Activated T-cell treated with anti-CD3 and anti-CD28 coated beads for 48 hours (primary cell): ENCODE measurements at places on chromosomes 13 and 19.

GRCh38 chr13:90307136-90307535 is 1040.4 kb upstream of the MIR17HG start:
- DNase-seq, result no peak

GRCh38 chr13:99357131-99357596 is 50.0 kb upstream of the GPR183 start:
- no peak for DNase-seq

- no peak for DNase-seq
Observed at GRCh38 chr13:76014406-76015318, 378.5 kb downstream of the LMO7 start.

DNA sequence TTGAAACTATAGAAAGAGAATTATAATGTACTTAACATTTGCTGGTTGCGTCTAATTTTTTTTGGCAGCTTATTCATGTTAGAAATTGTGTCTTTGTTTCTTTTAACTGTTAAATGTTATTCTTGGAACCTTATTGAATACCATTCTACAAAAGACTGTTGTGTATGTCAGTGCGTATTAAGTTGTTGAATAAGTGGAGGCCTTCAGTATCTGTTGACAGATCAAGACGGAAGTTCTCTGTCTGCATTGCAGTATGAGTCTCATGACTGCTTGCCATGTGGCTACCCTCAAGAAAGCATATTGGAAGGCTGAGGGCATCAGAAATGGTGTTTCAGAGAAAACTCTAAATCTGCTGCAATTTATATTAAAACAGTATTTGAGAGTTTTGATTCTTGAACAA is 8.5 kb downstream of the UBA2 start:
- no peak for DNase-seq

GRCh38 chr19:2731181-2731995 is 8.4 kb downstream of the SLC39A3 start:
- no peak for DNase-seq

GRCh38 chr19:4298810-4299550 is 3.2 kb downstream of the TMIGD2 start:
- no peak for DNase-seq

DNA sequence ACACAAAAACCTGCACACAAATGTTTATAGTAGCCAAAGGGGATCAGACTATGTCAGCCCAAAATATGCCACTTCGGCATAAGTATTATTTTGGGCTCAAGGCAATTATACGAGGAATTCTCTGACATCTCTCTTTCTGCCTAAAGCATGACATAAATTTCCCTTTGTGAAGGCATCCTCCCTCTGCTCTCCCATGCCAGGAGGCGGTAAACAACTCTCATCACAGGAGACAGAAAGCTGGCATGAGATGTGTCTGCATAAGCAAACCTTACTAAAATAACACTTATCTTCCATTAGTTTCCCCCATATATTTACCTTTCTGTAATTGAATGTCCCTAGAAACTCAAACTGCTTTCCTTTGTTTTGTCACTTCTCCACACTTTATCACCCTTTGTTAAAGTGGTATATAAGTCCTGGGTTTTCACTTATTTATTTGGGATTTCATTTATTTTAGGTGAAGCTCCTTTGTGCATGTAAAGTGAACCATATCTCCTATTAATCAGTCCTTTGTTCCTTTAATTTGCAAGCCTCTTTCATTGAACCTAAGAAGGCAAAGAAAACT is 68.3 kb downstream of the LACC1 start:
- DNase-seq, result no peak

DNA sequence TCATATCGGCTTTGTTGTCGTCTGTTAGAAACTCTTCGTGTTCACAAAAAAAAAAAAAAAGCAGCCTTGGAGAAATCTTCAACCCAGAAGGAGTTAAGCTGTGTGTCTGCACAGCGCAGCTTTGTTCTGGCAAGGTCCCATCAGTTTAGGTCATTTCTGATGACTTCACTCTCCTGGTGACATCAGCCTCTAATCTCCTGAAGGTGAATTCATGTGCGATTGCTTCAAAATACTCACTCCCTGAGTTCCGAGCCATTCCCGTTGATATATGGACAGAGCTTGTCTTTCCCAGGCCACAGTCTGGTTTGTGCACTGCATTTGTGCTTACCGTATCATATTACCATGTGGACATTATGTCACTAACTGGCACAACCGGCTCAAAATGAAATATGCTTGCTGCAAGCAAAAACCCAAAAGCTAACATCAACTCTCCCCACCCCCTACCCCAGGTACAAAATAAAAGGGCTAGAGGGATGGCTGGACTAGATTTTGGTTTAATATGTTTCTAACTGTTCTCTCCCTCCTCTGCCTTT is 342.4 kb downstream of the KCNRG start:
- DNase-seq, result no peak

DNA sequence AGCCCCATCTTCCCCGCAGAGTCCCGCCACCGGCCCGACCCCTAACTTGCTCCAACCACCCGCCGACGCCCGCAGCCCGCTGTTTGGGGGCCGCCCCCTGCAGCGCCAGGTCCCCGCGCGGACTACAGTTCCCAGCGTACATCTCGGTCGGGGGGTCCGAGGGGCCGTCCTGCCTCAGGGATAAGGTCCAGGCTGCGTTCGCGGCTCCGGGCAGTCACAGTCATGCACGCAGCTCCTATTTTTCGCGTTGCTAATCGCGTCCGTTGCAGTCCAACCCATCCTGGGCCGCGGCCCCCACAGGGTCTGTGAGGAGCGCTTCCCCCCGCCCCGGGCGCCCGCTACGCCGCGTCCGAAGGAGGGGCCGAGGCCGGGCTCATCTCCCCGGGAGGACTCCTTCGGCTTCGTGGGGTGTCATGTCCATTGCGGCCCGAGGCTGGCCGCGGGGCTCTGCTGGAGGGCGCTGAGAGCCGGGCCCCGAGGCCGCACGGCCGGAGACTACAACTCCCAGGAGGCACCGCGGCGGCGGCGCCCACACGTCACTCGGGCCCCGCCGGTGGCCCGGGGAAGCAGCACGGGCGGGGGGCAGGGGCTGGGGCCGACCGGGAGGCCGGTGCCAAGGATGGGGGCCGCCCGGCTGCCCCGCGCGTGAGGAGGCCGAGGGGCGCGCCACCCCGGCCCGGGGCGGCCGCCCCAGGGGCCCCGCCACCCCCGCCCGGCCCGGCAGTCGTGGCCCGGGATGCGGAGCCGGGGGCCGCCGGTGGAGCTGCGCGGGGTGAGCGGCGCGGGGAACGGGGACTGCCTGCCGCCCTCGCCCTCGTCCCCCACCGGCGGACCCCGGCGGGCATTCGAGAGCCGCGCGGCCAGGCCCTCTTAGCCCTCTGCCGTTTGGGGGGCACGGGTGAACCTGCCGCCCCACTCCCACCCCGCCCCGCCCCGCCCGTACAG is at the start of gene MAP3K10:
Gene MAP3K10, plus strand, starts transcription at position 536 of the 945 bp plus-strand sequence. CDS start 606 bp downstream, outside the sequence.
- DNase-seq, result peak; percentile 78

GRCh38 chr13:58850161-58850560 is 1218.6 kb downstream of the PCDH17 start:
- DNase-seq, result no peak

DNA sequence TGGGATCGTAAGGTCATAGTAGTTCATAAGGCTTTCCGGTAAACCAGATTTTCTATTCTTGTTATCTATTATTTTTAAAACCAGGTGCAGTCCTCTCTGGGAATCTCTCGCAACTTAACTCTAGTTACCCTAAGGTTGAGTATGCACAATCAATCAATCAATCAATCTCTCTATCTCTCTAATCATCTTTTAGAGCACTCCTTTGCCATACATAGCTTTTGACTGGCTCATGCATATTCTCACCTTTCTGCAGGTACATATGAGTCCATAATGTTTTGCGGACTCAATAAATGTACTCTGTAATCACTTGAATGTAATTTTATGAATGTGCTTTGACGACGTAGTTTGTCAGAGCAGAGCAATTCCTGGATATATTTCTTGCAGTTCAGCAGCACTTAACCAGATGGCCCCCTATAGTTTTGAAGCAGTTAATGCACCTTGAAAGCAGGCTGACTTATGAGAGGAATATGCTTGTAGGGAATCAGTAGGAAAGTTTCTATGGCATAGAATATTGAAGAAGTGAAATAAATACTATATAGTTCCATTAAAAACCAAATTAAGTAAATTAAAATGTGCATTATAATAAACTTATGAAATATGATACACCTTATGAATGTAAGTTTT is 524.7 kb downstream of the GPC5 start:
- DNase-seq, result no peak

- no peak for DNase-seq
Observed at GRCh38 chr19:55310498-55310897, 14.6 kb downstream of the TMEM150B start.

- no peak for DNase-seq
Observed at GRCh38 chr19:40601134-40601974, at the start of gene LTBP4. TSS of gene LTBP4 (plus strand) at chr19:40601369. CDS start at chr19:40601388, 19 bp downstream.

GRCh38 chr13:114161028-114161556 is 18.0 kb upstream of the CFAP97D2 start:
- no peak for DNase-seq

DNA sequence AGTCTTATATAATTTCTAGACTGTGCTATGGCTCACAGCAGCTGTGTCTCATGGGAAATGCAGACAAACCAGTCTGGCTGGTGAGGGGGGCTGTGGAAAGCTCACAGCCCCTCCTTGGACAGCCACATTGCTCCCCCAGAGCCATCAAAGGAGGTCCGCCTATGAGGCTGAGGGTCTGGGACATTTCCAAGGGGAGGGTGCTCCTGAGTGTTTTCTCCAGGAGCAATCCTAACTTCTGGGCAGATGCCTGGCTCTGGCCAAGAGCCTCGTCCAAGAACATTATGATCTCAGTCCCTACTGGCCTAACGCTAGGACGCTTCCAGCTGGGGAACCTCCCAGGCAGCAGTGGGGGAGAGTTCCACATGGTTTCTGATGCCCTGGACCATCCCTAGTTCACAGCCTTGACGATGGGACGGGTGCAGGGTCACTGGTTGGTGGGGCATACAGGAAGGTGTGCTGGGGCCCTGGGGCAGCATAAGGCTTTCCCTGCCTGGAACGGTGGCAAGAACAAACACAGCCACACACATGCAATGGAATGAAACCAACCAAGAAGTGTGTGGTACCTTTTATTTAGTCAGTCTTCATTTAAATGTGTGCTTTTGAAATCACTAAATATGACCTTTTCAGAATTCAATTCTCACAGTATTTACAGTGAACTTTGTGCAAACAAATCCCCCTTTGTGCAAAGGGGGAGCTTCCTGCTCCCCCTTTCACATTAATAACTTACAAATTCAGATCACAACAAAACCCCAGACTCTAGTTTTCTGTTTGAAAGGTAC is 60.6 kb downstream of the CDADC1 start:
- DNase-seq, result no peak
